ENCODE measurements at places on chromosomes 6 and 20.
A peak's percentile ranks its signal among the peaks of the same experiment; 100 is the strongest.

GRCh38 chr20:63651942-63652191 is 1.4 kb downstream of the STMN3 start:
- DNase-seq: no peak

- DNase-seq: peak; percentile 77
These were observed 917 bp upstream of the TEAD3 start for GRCh38 chr6:35497571-35498421.

DNA sequence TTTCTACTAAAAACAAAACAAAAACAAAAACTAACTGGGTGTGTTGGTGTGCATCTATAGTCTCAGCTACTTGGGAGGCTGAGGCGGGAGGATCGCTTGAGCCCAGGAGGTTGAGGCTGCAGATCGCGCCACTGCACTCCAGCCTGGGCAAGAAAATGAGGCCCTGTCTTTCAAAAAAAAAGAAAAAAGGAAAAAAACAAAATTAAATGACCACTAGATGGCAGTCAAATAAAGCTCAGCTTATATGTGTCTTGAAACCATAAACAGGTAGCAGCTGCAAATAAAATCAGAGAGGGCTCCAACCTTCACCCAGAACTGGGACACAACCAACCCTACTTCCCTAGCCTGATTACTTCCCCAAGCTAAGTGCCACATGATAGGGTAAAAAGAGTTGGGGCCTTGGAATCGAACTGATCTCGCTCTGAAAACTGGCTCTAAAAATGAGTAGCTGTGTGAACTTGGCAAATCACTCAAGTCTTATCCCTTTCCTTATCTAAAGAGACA is 67.1 kb upstream of the ADGRF4 start:
- peak; percentile 55 for DNase-seq

DNA sequence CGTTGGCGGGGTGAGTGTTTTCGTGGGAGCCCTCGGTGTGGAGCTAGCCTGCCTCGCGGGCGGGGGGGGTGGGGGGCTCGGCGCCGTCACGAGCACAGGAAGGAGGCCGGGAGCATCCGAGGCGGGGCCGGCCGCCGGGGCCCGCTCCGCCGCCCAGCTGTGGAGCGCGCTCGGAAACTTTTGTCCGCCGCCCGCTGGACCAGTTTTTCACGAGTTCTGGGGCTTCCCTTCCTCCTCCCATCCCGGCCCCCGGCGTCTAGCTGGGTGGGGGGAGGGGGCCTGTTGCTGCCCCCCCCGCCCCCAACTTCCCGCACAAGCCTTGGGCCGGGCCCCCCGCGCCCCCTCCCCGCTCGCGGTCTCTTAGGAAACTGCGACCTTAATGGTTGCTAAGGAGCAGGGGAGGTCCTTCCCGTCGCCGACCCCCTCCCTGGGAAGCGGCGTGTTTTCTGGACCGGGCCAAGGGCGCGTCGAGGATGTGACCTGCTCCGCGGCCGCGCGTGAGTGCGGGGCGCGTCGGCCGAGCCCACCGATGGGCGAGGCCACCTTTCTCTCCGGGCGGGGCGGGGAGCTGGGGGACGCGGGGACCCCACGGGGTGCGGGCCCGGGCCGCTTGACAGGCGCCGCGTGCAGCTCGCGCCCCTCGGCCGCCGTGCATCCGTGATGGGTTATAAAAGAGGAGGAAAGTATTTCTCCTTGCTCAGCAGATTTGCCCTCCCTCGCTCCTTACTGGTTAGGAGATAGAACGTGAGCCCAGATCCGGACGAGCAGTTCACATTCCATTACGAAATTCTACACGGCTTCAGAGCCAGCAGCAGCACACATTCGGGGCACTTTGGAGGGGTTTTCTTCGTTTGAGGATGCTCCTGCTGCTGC is 1.4 kb downstream of the RREB1 start:
- DNase-seq: peak; percentile 52

- no peak for DNase-seq
These were observed 433.5 kb downstream of the PRKN start for GRCh38 chr6:162294029-162294428.

GRCh38 chr20:57654363-57654997 is 34.3 kb upstream of the ZBP1 start:
- peak; percentile 96 for DNase-seq

- no peak for DNase-seq
These were observed 39.6 kb downstream of the VEGFA start for GRCh38 chr6:43809417-43810305.

GRCh38 chr6:22807261-22807660 is 237.9 kb downstream of the HDGFL1 start:
- DNase-seq: no peak

DNA sequence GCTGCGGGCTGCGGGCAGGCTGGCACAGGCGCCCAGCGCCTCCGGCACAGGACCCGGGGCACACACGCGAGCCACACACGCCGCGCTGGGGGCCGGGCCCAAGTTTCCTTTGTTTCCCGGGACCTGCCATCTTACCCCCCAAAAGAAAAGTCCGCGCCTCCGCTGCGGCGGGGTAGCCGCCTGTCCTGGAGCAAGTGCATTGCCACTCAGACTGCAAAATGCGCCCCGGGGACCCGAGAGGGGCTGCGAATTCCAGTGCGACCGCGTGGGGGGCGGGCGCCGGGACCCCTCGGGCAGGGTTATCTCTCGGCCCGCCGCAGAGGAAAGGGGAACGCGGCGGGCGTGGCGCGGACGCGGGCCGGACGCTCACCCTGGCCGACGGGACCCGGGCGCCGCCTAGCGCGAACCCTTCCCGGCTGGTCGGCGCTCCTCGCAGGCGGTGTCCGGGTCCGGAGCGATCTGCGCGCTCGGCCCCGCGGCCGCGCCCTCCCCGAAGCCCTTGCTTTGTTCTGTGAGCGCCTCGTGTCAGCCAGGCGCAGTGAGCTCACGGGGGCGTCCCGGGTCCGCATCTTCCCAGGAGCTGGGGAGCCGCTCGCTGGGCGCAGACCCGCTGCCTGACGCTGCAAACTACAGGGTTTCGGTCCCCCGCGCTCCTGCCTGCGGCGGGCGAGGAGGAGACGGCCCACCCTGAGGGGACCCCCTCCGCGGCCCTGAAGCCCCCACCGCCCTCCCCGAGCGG is 639 bp upstream of the CD24 start:
- DNase-seq: no peak
